Substantia nigra (tissue), 51 donors: ENCODE measurements at places on chromosomes 1 and 21.

GRCh38 chr1:43481491-43481890 lies 27.8 kb upstream of the HYI start:
- no peak for DNase-seq

DNA sequence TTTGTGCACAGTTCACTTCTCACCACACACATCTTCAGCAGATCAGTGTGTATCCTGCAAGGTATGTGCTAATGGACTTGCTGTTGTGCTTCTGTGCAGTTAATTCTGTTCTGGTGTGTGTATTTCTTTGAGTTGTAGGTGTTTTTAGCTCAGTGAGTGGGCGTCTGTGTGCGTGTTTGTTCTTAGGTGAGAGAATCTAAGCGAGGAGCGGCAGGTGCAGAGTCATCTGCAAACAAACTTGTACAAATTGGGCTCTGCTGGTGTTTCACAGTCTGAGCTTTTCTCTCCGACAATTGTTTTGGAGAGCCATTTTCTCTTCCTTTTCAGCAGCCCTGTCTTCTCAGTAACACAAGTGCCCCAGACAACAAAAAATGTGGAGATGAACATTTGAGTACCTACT lies 43.6 kb downstream of the ACP6 start:
- DNase-seq: no peak

DNA sequence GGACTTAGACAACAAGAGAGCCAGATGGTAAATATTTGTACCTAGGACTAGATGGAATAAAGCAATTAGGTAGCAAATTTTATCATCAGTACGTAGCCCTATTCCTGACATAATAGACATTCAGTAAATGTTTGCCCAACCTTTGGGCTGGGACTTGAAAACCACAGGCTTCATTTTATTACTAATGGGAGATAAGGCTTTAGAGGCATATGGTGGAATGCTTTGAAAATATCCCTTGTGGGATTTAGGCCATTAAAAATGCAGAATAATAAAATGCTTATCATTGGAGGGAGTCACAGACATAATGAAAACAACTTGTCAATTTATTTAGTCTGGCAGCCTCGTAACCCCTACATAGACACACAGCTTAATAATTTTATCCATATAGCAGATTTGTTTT lies 296.1 kb upstream of the SPAG17 start:
- no peak for DNase-seq

- DNase-seq: no peak
Measured at GRCh38 chr1:214446772-214447556, 104.4 kb downstream of the PTPN14 start.

- no peak for DNase-seq
Measured at GRCh38 chr1:64864018-64864940, 102.1 kb downstream of the JAK1 start.

DNA sequence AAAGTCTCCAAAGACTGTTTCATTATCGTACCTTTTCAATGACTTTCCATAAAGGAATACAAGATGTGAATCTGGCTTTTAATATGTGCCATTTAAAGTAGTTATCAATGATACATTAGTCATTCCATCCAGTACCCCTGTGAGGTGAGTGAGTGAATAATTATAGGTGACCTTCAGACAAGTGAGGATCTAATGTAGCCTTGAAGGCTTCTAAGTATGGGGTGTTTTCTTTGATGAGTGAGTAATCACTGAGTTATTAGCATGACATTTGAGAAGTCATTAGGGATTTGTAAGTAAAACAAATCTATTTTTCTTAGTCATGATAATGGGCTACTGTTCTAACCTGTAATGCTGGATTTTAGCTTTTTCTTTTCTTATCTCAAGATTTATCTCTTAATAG lies 831.4 kb downstream of the ADGRL2 start:
- DNase-seq: no peak

DNA sequence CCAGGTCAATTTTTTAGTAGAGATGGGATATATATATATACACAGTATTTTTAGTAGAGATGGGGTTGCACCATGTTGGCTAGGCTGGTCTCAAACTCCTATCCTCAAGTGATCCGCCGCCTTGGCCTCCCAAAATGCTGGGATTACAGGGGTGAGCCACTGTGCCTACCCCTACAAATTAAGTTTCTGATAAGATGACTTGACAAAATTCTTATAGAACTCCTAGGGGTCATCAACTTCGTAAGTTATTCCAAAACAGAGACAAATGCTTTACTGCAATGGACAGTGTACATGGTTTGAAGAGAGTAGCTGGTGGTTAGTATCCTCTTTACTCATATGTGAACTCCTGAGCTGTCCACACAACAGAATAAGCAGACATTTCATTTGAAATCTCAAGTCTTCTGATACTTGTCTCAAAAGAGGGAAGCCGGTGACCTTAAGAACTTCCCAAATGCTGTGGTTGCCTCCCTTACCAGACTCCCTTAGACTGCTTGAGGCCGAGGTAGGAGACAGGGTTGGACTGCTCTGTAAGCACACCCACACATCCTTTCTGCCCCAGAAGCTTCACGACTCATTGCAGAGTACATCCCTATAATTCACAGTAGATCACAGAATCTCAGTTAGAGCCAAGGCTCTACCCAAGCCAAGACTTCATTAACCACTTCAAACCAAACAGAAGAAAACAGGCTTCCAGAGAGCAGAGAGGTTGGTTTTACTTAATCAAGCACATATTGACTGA lies 244.1 kb upstream of the IRF2BP2 start:
- no peak for DNase-seq

- DNase-seq: no peak
Measured at GRCh38 chr1:37650721-37651120, 16.0 kb upstream of the RSPO1 start.

- no peak for DNase-seq
Measured at GRCh38 chr1:150422541-150422940, 58.6 kb downstream of the RPRD2 start.

GRCh38 chr1:117894078-117894477 lies 35.3 kb downstream of the GDAP2 start:
- DNase-seq: no peak

- DNase-seq: no peak
Measured at GRCh38 chr1:178055779-178056471, 38.0 kb upstream of the RASAL2 start.

DNA sequence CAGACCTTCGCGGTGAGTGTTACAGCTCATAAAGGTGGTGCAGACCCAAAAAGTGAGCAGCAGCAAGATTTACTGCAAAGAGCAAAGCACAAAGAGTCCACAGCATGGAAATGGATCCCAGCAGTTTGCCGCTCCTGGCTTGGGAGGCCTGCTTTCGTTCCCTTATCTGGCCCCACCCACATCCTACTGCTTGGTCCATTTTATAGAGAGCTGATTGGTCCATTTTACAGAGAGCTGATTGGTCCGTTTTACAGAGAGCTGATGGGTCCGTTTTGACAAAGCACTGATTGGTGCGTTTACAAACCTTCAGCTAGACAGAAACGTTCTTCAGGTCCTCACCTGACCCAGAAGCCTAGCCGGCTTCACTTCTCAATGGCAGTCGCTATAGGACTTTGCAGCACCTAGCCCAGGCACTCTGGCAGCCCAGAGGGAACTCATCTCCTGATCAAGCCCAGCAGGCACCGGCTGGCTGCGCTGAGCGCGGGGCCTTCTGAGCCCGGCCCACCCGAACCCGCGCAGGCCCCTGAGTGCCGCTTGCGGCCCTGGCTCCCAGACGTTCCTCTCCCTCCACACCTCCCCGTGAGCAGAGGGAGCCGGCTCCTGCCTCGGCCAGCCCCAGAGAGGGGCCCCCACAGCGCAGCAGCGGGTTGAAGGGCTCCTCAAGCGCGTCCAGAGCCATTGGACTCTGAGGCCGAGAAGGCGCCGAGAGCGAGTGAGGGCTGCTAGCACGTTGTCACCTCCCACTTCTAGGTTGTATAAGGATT lies 200.3 kb downstream of the LMO4 start:
- DNase-seq: no peak

DNA sequence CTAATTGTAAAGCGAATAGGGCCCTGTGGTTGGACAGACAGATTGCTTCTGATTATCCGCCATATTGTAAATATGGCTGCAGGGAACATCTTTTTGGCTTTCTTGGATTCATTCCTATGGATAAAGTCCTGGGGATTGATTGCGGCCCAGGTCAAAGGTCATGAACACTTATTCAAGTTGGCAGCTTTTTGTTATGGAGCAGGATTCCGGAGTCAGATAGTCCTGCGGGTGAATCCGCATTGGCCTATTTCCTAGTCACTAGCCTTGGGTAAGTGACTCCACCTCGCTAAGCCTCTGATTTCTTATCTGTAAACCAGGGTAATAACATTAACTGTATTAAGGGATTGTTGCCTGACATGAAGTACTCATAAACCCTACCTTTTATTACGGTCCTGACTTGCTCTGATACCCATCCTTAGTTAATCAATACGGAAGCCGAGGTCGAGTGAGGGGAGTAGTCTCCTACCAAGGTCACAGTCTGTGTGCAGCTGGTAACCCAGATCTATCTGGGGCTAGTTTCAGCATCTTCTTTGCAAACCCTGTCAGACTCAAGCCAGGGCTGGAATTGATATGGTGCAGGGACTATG lies 31.7 kb downstream of the EDN2 start:
- DNase-seq: no peak

- DNase-seq: no peak
Measured at GRCh38 chr1:172540635-172541034, 7.7 kb downstream of the SUCO start.

DNA sequence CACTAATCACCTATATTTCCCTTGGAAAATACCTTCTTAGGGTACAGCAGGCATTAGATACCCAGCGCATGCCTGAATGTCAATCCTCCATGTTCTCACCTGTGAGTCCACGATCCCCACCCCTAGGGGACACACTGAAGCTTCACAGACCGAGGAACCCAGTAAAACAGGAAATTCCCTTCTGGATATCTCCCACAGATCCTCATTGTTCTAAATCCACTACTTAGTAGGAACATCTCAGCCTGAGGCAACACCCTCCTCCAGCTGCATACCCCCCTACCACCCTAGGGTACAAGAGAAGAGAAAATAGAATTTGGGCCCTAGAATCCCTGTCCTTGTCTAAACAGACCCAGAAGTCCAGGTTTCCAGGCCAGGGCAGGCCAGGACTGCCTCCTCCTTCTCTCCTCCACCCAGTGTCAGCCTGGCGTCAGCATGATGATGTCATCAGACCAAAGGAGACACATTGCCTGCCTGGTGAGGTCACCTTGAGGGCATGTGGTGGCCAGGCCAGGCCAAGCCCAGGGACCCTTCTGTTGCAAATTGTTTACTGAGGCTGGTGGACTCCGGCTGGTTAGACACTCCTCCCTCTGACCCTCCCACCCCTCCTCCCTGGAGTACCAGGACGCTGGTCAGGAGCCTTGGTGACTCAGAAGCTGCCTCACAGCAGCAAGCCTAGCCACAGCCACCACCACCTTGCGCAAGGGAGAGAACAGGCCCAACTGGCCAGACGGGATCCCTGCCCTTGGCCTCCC lies 6.2 kb downstream of the NECTIN4 start:
- DNase-seq: no peak

- DNase-seq: no peak
Measured at GRCh38 chr1:200901796-200902444, 7.2 kb downstream of the INAVA start.

DNA sequence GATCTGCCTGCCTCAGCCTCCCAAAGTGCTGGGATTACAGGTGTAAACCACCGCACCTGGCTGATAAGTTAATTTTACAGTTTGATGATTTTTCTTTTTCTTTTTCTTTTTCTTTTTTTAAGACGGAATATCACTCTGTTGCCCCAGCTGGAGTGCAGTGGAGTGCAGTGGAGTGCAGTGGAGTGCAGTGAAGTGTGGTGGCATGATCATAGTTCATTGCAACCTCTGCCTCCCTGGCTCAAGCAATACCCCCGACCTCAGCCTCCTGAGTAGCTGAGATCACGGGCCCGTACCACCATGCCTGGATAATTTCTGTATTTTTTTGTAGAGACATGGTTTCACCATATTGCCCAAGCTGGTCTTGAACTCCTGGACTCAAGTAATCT lies 84.4 kb upstream of the CXADR start:
- DNase-seq: no peak

GRCh38 chr1:25502957-25503356 lies 40.4 kb upstream of the LDLRAP1 start:
- no peak for DNase-seq

GRCh38 chr1:83077411-83077810 lies 921.5 kb downstream of the TTLL7 start:
- no peak for DNase-seq

DNA sequence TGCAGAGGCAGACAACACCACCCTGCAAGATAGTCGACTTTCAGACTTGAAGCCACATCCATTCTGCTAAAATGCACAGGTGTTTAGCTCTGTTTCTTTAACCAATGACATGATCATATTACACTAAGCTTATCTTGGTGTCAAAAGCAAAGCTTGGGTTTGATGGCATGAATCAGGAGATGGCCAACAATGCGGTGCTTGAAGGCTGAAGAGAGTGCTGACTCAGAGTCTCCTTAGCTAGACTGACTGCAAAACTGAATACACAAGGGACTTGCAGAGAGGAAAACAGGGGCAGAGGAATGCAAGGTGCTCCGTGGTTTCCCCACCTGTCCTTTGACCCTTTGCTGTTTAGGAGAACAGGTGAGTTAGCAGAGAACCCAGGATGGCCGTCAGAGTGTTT lies 262.6 kb downstream of the SIPA1L2 start:
- no peak for DNase-seq

- no peak for DNase-seq
Measured at GRCh38 chr21:43726686-43727518, 8.0 kb downstream of the PDXK start.

GRCh38 chr1:23211955-23212354 lies 5.3 kb downstream of the HTR1D start:
- no peak for DNase-seq

DNA sequence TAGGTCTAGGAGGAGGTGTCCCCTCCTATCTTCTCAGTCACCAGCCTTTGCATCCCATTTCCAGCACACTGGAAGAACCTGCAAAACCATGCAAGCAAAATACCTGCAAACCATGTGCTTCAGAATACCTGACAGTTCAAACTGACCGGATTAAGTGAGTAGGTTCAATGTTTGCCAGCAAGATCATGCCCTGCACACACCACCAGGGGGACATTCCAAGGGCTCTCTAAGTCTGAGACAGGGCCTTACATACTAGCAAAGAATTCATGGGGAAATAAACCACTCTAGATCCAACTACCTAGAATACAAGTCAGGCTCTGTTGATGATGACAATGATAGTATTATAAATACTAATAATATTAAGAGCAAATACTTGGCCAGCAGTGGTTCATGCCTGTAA lies 27.6 kb downstream of the INPP5B start:
- no peak for DNase-seq
